ENCODE measurements at places on chromosomes 7 and 10. TPM values are rescaled to one million over a fixed set of nuclear protein-coding genes. Genes with fewer than 3 reads are reported as not detected.

AGR3 gene
- not detected for total RNA-seq

ASB15 gene
- total RNA-seq, result not detected

PITX3 gene
- 2.7 TPM for total RNA-seq

SH2D4B gene
- not detected for total RNA-seq

TSPAN33 gene
- 14.3 TPM for total RNA-seq

OR2A5 gene
- total RNA-seq, result not detected

PRSS2 gene
- total RNA-seq, result not detected

AGAP9 gene
- total RNA-seq, result 7.1 TPM

TACR2 gene
- total RNA-seq, result 0.23 TPM

FEZF1 gene
- total RNA-seq, result not detected

TOMM7 gene
- 105 TPM for total RNA-seq

AS3MT gene
- total RNA-seq, result 10.7 TPM

SPDYE5 gene
- total RNA-seq, result not detected

IQCE gene
- 8.7 TPM for total RNA-seq

GDF2 gene
- not detected for total RNA-seq

MALRD1 gene
- total RNA-seq, result 0.06 TPM

GRID1 gene
- 0.52 TPM for total RNA-seq

NEUROG3 gene
- total RNA-seq, result not detected

BAIAP2L1 gene
- total RNA-seq, result 46.8 TPM

ABCB4 gene
- 12.6 TPM for total RNA-seq

Data from epithelial cell of proximal tubule (primary cell).